ENCODE measurements at places on chromosomes 4 and X. TPM values are rescaled to one million over a fixed set of nuclear protein-coding genes. Genes with fewer than 3 reads are reported as not detected.

- no peak overlapping the region for H3K4me3 ChIP-seq
- no peak for DNase-seq
- H3K4me1 ChIP-seq, result no peaks in the 10 kb centered on the region
- H3K27ac ChIP-seq, result no peak overlapping the region
- H3K36me3 ChIP-seq, result no peaks in the 10 kb centered on the region
Measured at GRCh38 chr4:20271950-20272349, 20.2 kb downstream of the SLIT2 start.

- H3K27ac ChIP-seq, result no peak overlapping the region
- peaks cover 8% of the 10 kb centered on the region for H3K36me3 ChIP-seq
- no peak overlapping the region for H3K4me3 ChIP-seq
- no peak for DNase-seq
- H3K27me3 ChIP-seq, result no peaks in the 10 kb centered on the region
Measured at GRCh38 chrX:47047989-47048388, 30.3 kb upstream of the RGN start.

The PABPC1L2B gene
- total RNA-seq, result 1.8 TPM

The CXXC4 gene
- total RNA-seq, result 4.2 TPM

DNA sequence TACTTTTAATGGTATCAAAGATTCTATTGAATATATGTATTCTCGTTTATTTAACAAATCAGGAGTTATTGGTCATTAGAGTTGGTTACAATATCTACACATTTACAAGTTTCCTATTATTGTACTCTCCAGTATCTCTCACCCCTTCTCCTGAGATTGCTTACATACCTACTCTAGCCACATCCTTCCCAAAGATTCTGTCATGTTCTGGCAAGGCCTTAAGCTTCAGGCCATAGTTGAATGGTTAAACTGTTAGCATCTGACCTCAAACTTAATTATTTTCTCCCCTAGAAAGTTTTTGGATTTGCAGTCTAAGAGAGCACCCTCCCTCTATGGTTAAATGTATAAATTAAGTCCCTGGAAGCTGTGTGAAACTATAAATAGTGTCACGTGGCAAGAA is 784.2 kb downstream of the GLUD2 start:
- H3K4me3 ChIP-seq, result no peak overlapping the region
- H3K36me3 ChIP-seq, result no peaks in the 10 kb centered on the region
- H3K27ac ChIP-seq, result no peak overlapping the region
- DNase-seq, result no peak
- no peaks in the 10 kb centered on the region for H3K27me3 ChIP-seq

DNA sequence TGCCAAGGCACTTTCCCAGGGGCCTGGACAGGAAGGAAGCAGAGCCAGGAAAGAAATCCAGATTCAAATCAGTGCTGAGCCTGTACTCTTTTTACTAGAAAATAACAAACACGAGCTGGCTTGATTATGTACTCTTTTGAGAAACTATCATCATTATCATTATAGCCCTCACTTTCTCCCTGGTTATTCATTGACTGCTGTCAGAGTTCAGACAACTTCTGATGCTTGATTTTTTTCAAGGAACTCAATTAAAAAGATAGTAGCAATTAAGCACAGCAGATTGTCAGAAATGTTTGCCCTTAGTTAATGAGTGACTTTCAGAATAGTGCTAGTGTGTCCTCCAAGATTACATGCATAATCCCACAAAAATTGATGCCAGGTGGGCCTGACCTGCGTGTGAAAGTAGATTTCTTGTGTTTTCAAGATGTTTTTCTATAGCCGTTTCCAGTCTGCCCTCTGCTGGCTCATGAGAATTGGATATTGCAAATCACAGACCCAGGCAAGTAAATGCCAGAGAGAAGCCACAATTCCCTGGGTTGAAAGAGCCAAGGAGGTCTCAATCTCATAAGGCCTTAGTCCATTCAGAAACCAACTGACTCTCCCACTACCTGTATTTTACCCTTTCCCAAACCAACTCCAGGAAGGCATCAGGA is 14.3 kb upstream of the PNPLA4 start:
- no peaks in the 10 kb centered on the region for H3K36me3 ChIP-seq
- H3K27me3 ChIP-seq, result no peaks in the 10 kb centered on the region
- no peaks in the 10 kb centered on the region for H3K4me1 ChIP-seq
- peak; percentile 27 for DNase-seq

DNA sequence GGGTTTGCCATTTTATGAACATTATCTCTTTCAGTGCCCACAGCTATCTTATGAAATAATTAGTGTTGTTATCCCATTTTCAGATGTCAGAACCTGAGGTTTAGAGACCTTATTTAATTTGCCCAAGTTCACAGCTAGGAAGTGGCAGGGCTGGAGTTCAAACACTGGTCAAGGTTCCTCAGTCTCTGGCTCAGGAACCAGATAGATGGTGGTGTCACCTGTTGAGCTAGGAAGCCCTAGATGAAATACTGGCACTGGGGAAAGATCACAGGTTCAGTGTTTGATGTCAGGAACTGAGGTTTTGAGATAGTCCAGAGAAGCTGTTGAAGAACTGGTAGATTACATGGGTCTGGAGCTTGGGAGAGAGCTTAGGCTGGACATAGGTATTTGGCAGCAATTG is 85.4 kb downstream of the REPS2 start:
- DNase-seq, result no peak
- no peak overlapping the region for H3K4me3 ChIP-seq
- H3K27me3 ChIP-seq, result no peaks in the 10 kb centered on the region
- H3K27ac ChIP-seq, result no peak overlapping the region
- no peaks in the 10 kb centered on the region for H3K36me3 ChIP-seq

- H3K4me3 ChIP-seq, result no peak overlapping the region
- H3K4me1 ChIP-seq, result no peaks in the 10 kb centered on the region
- no peak overlapping the region for H3K27ac ChIP-seq
- DNase-seq, result no peak
Measured at GRCh38 chr4:89653012-89653411, 183.9 kb downstream of the SNCA start.

DNA sequence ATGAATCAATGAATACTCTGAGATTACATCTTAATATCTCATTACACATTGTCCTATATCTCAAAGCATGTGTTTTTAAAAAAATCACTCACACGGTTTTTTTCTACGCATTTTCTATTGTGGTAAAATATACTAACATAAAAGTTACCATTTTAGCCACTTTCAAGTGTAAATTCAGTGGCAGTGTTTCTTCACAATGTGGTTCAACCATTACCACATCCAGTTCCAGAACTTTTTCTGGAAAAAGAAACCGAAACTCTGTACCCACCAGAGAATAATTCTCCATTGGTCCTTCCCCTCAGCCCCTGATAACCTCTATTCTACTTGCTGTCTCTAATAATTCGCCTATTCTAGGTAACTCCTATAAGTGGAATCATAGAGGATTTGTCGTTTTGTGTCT is 35.3 kb upstream of the ACSL1 start:
- no peaks in the 10 kb centered on the region for H3K36me3 ChIP-seq
- H3K4me1 ChIP-seq, result no peaks in the 10 kb centered on the region
- no peak overlapping the region for H3K27ac ChIP-seq
- DNase-seq, result no peak
- H3K4me3 ChIP-seq, result no peak overlapping the region

DNA sequence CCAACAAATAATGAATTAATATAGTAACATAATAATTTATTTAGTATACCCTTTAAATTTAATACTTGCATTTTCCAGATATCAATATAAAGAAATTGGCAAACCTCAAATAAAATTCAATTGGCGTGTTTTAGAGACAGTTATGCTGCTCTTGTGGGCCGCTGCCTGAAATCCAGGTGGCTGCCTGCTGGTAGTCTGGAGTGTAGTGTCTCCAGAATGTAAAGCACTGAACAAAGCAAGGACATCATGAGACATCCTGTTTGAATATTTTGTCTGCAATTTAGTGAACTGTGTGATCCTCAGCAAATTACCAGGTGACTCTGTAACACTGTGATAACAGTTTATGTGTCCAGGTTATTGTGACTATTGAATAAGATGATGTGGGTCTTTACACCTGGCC is 29.9 kb downstream of the ZFP42 start:
- H3K27me3 ChIP-seq, result no peaks in the 10 kb centered on the region
- H3K27ac ChIP-seq, result no peak overlapping the region
- H3K4me1 ChIP-seq, result peaks cover 6% of the 10 kb centered on the region
- no peak for DNase-seq

The CTPS2 gene
- 67.7 TPM for total RNA-seq

DNA sequence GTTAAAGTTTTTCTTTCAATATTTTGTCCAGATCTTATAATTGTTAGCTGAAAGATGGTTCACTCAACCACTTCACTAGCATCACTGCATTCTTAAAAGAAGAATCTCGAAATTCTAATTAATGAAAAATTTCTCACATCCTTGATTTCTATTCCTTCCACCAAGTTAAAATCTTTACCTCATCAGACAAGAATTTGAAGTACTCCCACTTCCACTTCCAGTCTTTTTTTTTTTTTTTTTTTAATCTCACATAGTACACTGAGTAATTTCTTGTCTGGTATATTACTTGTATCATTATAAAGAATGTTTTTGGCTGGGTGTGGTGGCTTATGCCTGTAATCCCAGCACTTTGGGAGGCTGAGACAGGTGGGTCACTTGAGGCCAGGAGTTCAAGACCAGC is 73.2 kb downstream of the FBXW7 start:
- H3K27ac ChIP-seq, result no peak overlapping the region
- no peaks in the 10 kb centered on the region for H3K4me1 ChIP-seq
- H3K4me3 ChIP-seq, result no peak overlapping the region
- no peaks in the 10 kb centered on the region for H3K27me3 ChIP-seq
- no peaks in the 10 kb centered on the region for H3K36me3 ChIP-seq

GRCh38 chrX:151505796-151506195 is 57.7 kb upstream of the PASD1 start:
- H3K36me3 ChIP-seq, result peaks cover 4% of the 10 kb centered on the region
- no peaks in the 10 kb centered on the region for H3K27me3 ChIP-seq
- H3K4me1 ChIP-seq, result no peaks in the 10 kb centered on the region
- H3K27ac ChIP-seq, result no peak overlapping the region
- no peak for DNase-seq

DNA sequence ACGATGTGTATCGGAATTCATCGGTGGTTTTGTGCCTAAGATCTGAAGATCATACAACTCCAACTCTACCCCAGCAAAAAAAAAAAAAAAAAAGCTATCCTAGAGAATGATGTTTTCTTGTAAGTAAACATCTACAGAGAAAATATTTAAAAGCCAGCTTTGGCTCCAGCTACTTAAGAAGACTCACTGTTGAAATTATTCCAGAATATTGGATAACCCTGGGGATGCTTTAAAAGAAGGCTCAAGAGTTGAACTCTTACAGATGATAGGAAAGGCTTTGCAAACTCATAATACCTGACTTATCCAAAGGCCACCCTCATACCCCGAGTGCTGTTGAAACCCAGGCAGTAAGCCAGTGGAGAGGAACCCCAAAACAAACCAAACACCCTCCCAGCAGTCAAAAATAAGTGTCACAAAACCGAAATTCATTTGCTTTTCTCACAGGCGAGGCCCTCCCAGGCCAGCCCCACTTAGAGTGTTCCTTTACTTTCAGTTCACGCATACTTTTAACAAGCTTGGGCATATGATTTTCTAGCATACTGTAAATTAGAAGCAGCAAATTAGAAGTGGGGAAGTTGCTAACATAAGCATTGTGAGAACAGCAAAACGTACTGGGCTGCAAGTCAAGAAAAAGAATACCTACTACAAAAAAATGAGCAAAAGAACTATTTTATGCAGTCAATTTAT is 2.7 kb upstream of the AMELX start:
- no peak for DNase-seq
- H3K27ac ChIP-seq, result no peak overlapping the region
- H3K4me3 ChIP-seq, result no peak overlapping the region
- no peaks in the 10 kb centered on the region for H3K4me1 ChIP-seq
- no peaks in the 10 kb centered on the region for H3K36me3 ChIP-seq

DNA sequence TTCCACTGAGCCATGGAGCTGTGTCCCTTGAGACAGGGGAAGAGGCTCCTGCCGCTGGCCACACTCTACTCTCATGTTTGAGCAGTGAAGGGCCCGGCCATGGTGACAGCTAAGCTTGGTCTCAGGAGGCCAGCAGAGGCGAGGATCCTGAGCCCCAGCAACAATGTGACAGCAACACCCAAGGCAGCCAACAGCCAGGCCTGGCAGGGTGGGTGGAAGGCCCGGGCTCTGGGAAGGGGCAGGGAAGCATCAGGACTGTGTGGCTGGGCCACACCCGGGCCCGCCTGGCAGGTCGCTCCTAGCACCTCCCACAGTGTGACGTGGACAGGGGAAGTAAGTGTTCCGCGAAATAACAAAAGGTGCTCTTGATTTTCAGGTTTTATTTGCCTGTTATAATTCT is 24.8 kb downstream of the L1CAM start:
- H3K4me3 ChIP-seq, result no peak overlapping the region
- no peaks in the 10 kb centered on the region for H3K27me3 ChIP-seq
- peaks cover 8% of the 10 kb centered on the region for H3K36me3 ChIP-seq
- no peak overlapping the region for H3K27ac ChIP-seq
- no peak for DNase-seq
- no peaks in the 10 kb centered on the region for H3K4me1 ChIP-seq

The CAPN6 gene
- 7.4 TPM for total RNA-seq

DNA sequence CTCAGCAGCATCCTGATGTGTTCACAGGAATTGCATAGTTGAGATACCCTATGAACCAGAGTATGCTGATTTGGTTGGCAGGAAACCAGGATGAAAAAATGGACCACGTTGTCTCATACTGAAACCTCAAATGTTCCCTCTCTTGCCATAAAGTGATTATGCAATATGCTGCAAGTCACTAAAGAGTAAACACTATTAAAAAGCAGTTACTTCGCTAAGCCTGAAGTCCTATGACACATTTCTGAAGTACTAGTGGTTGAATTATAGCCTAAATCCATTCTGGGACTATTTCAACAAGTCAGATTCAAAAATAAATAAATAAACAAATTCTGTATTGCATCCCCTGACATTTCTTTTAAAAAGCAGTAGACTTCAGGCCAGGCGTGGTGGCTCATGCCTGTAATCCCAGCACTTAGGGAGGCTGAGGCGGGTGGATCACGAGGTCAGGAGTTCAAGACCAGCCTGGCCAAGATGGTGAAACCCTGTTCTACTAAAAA is 106.0 kb upstream of the NAP1L5 start:
- H3K36me3 ChIP-seq, result no peaks in the 10 kb centered on the region
- no peaks in the 10 kb centered on the region for H3K27me3 ChIP-seq
- H3K4me1 ChIP-seq, result no peaks in the 10 kb centered on the region
- DNase-seq, result no peak

GRCh38 chrX:127112726-127113125 is 293.2 kb downstream of the PRR32 start:
- H3K4me1 ChIP-seq, result no peaks in the 10 kb centered on the region
- peaks cover 11% of the 10 kb centered on the region for H3K36me3 ChIP-seq
- no peaks in the 10 kb centered on the region for H3K27me3 ChIP-seq
- no peak overlapping the region for H3K4me3 ChIP-seq
- no peak overlapping the region for H3K27ac ChIP-seq

DNA sequence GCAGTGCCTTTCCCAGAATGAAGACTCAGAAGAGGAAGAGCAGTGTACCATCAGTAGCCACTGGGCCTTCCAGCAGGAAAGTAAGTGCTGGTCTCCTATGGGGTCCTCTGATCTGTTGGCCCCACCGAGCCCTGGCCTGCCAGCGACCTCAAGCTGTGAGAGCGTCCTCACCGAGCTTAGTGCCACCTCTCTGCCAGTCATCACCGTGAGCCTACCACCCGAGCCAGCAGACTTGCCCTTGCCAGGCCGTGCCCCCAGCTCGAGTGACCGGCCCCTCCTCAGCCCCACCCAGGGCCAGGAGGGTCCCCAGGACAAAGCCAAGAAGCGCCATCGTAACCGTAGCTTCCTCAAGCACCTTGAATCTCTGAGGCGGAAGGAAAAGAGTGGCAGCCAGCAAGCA is 69.7 kb downstream of the STARD8 start:
- no peak for DNase-seq
- no peaks in the 10 kb centered on the region for H3K4me1 ChIP-seq
- no peaks in the 10 kb centered on the region for H3K27me3 ChIP-seq
- H3K4me3 ChIP-seq, result no peak overlapping the region
- H3K27ac ChIP-seq, result no peak overlapping the region
- H3K36me3 ChIP-seq, result peaks cover 16% of the 10 kb centered on the region
